T-helper 9 cell (primary cell): ENCODE measurements at places on chromosomes 4 and X.

GRCh38 chr4:95290702-95291101 is 258.1 kb downstream of the UNC5C start:
- no peak for DNase-seq

GRCh38 chr4:55951191-55951922 is 2.6 kb downstream of the CEP135 start:
- no peak for DNase-seq

DNA sequence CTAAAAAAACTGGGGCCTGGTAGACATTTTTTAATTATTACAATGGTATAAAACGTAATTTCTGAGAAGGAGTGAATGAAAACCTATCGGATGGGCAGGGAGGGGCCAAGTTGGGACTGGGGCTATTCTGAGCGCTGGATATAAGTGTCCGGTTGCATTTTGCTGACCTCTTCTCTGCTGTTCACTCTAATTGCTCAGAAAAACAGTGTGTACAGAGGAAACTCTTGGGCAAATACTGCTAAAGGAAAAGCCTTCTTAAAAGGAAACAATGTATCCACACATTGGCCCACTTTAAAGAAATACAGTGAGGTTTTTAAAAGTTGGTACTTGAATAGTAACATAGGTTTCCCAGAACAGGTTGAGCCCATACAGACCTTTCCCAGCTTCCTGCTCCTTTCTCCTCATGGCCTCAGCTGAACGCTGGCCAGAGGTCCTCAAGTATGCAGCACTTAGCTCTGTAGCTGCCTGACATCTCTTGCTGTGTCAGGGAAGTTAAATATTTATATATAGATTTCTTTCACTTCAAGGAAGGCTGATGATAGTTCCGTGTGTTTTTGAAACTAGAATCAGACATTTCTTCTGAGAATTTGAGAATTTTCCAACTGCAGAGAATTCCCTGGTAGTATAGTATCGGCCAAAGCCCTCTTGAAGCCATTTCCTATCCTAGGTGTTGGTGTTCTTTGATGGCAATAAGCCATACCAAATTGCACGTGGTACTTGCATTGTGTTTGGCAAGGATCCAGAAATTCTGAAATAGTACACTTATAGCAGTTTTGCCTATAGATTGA is 97.1 kb upstream of the SLC4A4 start:
- no peak for DNase-seq

DNA sequence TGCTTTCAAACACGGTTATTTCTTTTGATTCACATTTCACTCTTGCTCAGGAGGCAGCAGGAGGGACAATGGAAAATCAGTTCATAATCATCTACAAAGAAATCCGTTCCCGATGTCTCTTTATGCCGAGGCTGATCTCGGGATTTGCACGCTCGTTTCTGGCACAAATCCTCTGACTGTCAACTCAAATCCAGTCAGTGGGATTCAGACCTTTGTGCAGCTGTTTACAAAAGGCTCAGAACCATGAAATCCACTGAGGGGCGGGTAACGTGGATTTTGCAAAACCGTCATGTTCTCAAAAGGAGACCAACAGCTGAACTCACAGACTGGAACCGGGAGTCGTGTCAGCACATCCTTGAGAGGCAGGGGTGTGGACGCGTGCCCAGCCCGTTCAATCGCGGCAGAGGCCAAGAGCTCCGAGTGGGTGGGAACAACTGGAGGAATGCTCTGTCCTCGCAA is 46.4 kb downstream of the ACOX3 start:
- DNase-seq = no peak
